ENCODE measurements at places on chromosomes 1 and 21.

DNA sequence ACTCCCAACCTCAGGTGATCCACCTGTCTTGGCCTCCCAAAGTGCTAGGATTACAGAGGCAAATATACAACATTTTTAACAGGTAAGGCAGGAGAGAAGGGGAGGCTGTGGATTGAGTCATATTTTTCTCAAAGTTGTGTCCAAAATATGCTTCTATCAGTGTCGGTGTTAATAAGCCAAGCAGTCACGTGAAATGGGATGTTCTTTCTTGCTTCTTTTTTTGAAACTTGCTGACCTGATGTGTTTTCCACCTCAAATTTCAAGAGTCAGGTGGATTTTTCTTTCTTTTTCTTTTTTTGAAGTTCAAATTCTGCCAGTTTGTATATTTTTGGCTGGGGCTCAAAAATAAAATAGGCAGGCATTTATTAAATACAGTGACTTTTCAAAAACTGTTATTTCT lies 91.5 kb downstream of the PCP4 start:
- no peak for DNase-seq

DNA sequence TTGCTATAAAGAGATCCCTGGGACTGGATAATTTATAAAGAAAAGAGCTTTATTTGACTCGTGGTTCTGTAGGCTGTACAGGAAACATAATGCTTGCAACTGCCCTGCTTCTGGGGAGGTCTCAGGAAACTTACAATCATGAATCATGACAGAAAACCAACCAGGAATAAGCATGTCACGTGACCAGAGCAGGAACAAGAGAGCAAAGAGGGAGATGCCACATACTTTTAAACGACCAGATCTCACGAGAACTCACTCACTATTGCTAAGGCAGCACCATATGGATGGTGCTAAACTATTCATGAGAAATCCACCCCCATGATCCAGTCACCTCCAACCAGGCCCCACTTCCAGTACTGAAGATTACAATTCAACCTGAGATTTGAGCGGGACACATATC lies 49.8 kb upstream of the RCC1 start:
- no peak for DNase-seq

DNA sequence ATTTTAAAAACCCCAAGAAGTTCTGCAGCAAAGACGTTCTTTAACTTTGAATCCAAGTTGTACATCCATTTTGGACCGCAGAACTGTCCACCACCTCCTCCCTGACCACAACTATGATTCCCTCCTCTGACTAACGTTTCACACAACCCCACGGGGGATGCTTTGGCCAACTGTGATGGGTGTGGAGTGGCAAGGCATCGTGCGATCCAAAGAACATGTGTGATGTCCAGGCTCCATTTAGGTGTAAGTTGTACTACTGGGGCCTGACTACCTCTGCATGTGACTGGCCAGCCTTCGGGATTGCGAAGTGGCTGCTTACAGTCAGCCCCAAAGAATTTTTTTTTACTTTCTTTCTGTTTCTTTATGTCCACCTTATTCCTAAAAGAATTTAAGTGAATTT lies 6.7 kb downstream of the KCNJ15 start:
- no peak for DNase-seq

GRCh38 chr1:66623812-66624211 lies 89.9 kb downstream of the SGIP1 start:
- no peak for DNase-seq

DNA sequence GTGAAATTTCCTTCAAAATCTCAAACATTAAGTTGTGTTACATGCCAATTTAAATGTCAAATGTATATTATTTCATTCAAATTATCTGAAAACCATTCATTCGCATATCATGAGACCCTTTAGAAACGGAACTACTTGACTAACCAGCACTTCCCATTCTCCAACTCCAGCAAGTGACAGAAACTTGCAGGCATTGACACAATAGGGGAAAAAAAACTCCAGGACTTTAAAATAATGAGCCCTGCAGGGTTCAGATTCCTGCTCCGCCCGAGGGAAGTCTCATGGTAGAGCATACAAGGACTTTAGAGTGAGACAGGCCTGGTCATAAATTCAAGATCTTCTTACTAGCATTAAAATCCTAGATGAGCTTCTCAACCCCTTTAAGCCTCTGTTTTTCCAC lies 138.9 kb downstream of the NR5A2 start:
- no peak for DNase-seq

GRCh38 chr1:240691909-240692705 lies 80.2 kb upstream of the GREM2 start:
- peak; percentile 15 for DNase-seq

GRCh38 chr1:117275055-117275454 lies 64.3 kb upstream of the VTCN1 start:
- DNase-seq: no peak

GRCh38 chr1:5617546-5617945 lies 374.7 kb downstream of the NPHP4 start:
- DNase-seq: no peak

DNA sequence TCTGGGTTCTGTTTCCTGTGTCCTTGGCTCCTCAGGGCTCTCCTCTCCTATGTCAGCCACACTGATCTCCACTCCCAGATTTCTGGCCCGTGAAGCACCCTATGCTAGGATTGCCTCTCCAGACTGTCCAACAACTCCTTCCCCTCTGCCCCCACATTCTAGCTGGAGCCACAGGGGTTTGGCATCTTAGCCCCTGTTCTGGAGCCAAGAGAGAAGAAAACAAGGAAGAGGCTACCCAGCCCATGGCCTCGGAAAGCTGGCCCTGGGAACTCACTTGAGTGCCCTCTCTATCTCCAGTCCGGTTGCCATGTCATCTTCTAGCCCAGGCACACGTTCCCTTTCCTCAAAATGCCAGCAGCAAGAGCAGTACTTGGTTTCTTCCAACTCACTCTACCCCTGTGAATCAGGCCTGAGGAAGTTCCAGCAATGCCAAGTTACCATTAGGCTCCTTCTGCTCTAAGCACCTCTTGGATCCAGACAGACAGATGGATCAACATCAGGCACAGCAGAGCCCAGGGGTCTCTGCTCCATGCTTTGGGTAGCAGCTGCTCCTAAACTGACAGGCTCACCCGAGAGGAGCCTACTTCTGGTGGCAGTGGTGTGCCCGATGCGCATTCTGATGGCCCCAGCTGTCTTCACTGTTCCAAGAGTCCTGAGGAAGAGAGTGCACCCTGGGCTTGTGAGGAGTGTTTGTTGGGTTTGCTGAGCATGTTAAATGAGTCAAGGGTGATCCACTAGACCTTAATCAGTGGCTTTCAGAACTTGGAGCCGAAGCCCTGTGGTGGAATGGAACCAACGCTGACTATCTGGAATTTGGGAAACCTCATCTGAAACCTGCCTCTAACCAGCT lies 11.6 kb upstream of the GPR61 start:
- no peak for DNase-seq

DNA sequence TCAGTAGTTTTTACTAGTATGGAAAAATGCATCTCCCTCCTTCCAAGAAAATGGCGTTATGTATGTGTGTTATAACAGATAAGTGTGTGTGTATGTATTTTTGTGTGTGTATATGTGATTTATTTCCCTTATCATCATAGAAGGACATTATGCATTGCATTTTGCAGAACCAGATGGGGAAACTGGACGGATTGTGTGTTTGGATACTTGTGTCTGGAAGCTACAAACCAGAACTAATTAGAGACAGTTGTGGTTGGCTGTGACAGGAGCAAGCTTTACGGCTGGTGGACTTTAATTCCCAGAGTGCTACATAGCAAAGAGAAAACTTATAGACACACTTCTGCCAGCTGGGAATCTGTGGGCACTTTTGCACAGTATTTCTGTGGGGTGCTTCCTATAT lies 162.5 kb downstream of the RWDD3 start:
- no peak for DNase-seq

GRCh38 chr1:243489681-243490546 lies 234.1 kb downstream of the SDCCAG8 start:
- no peak for DNase-seq

DNA sequence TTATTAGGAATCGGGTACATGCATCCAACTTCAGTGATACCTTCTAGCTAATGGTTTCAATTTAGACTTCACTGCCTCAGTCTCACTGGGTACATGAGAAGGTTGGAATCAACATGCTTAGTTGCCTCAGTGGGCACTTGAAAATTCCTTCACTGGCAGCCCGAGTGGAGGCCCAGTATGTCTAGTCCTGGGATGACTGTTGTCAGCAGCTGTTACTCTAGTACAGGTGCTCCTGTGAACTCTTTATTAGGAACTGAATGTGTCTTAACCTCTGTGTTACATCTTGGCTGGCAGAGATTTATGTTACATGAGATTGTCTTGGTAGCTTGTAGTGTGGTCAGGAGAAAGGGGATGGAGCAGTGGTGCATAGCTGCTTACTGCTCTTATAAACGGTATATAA lies 13.4 kb downstream of the PLA2G2E start:
- no peak for DNase-seq

DNA sequence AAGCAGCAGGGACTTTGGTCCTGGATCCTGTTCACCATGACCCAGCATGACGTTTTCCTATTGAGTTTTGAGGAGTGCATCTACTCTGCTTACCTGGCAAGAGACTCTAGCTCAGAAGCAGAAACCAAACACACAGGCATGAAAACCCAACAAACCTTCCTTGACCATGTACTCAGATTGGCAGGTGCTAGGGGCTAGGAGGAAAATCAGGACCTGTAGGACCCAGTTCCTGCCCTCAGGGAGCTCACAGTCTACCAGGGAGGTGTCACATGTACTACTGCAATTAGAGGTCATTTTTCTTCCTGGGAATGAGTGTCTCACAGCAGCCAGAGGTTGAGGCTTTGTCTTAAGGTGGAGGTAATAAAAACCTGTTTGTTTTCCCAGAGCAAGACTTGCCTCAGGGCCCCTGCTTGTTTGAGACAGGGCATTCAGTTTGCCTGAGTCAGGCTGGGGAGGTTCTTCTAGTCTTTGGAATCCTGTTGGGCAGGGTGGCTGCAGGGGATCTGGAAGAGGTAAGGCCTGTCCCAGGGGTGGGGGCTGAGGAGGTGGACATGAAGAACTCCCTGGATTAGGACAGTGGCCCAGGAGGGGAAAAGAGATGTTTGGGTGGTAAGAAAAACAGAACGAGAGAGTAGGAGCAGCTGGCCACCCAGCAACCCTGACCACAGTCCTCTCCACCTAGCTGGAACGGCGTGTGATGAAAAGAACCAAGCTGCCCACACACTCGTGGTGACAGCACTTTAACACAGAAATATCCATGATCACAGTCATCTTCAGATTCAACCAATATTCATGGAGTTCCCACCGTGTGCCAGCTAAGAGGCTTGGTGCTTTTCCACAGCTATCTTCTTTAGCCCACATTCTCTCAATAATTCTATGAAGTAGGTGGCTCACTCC lies 30.8 kb downstream of the IER5 start:
- DNase-seq: no peak

- no peak for DNase-seq
Observed at GRCh38 chr1:155352631-155353030, 31.9 kb downstream of the RUSC1 start.

DNA sequence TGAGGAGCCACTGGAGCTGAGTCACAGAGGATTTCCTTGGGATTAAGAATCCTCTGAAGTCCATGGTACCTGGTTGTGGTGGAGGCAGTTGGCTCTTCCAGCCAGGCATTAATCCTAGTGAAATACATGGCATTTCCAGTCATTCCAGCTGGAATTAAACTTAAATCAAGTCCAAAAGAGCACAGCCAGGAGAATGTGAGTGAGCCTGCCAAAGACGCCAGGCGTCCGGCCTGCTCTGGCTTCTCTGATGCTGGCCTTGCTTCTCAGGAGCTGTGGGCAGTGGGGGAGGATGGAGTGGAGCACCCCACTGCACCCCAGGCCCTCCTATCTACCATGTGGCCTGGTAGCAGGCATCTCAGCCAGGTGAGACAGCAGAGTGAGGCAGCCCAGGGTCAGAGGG lies 23.4 kb upstream of the TENT5C start:
- DNase-seq: no peak

GRCh38 chr1:206000641-206001339 lies 2.4 kb downstream of the RAB7B start:
- no peak for DNase-seq

- no peak for DNase-seq
Observed at GRCh38 chr21:41494242-41494641, 13.7 kb downstream of the TMPRSS2 start.

- no peak for DNase-seq
Observed at GRCh38 chr1:201673915-201674314, 135.0 kb downstream of the NAV1 start.

DNA sequence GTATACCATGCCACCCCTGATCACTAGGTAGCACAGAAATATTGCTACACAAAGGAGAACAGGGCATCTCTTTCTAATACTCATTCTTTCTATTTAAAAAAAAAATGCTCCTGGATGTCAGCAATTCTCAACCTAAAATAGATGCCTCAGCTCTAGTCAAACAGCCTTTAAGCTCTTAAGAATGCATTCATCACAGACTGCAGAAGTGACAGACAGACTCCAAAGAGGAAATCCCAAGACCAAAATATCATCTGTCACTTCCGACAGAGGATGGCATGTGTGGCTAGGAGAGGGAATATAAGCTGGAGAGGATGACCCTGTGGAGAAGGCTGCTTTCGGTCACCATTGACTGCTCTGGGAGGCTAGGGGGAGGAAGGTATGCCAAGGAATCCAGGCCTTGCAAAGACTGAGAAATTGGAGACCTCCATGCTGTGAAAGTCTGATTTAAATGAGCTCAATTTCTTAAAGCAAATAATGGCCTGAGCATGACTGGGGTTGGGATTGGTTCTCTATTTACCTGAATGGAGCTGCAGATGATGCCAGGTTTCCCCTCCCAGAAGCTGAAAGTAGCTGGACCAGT lies 277.4 kb downstream of the BRINP2 start:
- no peak for DNase-seq

DNA sequence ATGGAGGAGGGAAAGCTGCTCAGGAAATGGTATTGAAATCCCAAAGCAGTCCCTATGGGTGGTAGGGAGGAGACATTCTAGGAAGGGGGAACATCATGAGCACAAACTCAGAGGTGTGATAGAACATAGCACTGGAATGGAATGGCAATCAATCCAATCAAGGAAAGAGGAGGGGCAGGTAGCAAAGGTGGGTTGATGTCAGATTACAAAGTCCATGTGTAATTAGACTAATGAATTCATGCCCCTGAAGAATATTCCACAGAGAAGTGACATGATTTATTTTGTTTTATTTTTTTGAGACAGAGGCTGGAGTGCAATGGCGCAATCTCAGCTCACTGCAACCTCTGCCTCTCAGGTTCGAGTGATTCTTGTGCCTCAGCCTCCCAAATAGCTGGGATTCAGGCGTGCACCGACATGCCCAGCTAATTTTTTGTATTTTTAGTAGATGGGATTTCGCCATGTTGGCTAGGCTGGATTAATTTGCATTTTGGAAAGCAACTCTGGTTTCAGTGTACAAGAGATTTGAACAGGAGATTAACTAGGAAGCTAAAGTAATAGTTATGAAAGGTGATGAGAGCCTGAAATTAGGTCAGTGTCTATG lies 36.1 kb downstream of the DEGS1 start:
- DNase-seq: no peak

- DNase-seq: no peak
Observed at GRCh38 chr1:211327346-211327921, 801 bp downstream of the TRAF5 start.

DNA sequence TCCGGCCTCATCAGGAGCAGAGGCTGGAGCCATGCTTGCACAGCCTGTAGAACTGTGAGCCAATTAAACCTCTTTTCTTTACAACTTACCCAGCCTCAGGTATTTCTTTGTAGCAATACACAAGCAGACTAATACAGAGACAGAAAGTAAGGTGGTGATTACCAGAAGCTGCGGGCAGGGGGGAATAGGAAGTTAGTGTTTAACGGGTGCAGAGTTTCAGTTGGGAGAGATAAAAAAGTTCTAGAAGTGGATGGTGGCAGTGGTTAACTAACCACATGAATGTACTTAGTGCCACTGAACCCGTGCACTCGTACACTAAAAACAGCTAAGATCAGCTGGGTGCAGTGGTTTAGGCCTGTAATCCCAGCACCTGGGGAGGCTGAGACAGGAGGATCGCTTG lies 80.4 kb upstream of the TARDBP start:
- no peak for DNase-seq
